ENCODE measurements at places on chromosomes 6 and 20.

- no peak for DNase-seq
Observed at GRCh38 chr6:137570393-137570792, 76.2 kb upstream of the OLIG3 start.

DNA sequence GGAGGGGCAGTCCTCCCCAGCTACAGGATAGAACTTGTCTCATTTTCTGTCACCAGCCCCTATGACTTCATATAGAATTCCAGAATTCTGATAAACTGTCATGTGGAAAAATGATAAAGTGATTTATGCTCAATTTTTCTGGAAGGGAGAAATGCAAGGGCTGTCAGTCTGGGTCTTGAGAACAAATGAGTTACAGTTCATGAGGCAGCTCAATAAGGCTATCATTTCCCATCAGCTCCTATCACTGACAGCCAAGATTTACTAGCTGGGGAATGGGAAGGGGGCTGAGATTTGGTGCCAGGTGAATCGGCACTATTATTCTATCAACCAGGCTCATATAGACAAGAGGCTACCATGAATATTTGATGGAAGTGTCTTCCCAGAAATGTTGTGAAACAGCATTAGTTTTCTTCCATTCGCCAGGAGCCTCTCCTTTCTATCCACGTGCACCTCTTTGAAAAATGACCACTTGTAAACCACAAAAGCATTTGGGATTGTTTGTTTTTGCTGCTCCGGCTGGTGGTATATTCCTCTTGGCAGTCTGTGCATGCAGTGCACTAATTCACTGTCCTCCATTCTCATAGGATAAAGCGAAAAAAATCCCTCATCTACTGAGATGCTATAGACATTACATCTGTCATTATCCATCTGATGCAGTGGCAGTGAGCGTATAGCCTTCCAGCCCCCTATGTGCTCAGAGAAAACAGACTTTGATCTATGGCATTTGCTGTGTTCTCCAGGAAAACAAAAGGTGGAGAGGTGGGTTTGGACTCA, 528.7 kb upstream of the RNF217 start:
- DNase-seq: no peak

DNA sequence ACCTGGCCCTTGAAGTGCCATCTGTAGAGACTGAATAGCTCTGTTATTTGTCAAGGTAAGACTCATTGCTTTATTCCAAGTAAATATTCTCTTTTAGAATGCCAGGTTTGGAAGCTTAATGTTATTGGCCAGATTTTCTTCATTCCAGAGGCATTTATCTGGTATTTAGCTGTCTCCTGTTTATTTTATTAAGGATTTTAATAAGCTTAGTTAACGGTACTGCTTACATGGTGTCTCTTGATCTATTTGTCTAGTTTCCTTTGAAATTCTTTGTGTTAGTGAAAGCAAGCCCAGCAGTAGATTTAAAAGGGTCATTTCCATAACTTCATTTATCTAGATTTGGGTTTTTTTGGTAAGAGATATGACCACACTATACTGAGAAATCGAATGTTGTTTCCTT, 7.7 kb downstream of the RALY start:
- DNase-seq: no peak

- DNase-seq: peak; percentile 12
Observed at GRCh38 chr20:14189794-14190402, 147.5 kb downstream of the FLRT3 start.

DNA sequence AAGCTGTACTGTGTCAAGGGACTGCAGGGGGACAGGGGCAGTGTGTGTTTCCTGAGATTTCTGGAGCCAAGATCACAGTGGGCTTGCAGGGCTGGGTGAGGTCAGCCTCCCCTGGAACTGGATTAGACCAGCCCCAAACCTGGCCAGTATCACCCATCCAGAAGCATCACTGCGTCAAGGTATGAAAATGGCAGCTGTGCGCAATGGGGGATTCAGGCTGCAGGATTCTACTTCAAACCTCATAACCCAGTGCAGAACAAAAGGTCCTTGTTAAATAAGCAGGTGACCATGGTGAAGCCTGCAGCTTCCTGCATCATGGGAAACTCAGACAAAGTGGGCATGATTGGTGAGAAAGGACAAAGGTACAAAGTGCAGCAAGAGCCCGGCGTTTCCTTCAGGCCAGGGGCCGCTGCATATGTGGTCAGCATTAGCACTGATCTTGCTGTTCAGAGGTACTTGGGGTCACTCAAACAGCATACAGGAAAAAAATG, 33.4 kb downstream of the TRAF3IP2 start:
- DNase-seq: no peak

GRCh38 chr20:40776466-40777457, 87.7 kb upstream of the MAFB start:
- no peak for DNase-seq

- DNase-seq: no peak
Observed at GRCh38 chr6:115971785-115972184, 88.9 kb downstream of the FRK start.

GRCh38 chr6:75852721-75853120, 103.7 kb downstream of the MYO6 start:
- no peak for DNase-seq

- no peak for DNase-seq
Observed at GRCh38 chr6:133715270-133715669, 173.6 kb upstream of the TCF21 start.

DNA sequence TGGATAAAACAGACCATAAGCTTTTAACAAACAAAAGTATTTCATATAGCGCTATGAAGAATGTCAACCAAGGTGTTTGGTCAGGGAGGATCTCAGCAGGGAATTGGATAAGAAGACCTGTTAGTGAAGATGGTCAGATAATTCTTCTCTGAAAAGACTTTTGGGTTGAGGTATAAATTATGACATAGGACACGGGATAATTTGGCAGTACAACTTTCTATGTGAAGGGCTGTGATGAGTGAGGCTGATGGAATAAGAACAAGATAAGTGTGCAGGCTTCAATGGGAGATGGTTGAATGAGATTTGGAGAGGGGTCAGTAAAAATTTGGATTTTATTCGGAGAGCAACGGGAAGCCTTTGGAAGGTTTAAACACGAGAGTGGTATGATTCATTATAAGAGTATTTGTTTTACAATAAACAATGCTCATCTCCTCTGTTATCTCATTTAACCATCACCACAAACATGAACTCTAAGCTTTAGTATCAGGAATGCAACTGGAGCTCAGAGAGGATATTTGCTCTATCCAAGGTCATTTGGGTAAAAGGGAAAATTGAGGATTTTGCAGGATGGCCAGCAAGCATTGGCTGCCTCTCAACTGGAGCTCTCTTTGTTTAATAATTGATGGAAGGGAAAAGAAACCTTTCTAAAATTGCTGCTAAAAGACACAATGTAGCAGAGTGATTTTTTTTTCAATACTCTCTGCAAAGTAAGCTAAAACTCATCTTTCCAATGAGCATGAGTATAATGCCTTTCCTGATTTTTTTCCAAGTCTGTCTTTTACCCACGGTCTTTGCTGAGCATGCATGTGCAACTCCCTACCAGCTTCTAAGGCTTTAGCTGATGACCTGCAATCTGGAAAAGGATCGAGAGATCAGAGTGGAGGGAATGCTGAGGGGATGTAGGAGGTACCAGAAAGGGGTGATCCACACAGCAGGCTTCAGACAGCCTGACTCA, 534.0 kb downstream of the CBLN4 start:
- no peak for DNase-seq

DNA sequence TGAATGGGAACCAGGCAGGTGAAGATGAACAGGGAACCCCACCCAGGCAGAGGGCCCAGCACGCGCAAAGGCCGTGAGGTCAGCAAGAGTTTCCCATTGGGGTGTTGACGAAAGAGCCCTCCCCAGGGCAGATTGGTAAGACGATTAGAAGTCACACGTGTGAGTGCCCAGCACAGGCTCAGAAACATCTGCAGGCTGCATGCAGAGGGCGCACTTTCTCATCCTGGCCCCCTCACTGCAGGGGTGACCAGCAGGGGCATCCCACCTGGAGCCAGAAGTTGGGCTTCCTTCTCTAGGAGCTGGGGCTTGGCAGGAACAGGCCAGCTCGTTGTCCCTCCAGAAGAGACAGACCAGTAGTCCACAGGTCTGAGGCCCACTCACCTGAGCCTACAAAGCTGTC, 38.4 kb downstream of the VSTM2L start:
- peak; percentile 32 for DNase-seq

DNA sequence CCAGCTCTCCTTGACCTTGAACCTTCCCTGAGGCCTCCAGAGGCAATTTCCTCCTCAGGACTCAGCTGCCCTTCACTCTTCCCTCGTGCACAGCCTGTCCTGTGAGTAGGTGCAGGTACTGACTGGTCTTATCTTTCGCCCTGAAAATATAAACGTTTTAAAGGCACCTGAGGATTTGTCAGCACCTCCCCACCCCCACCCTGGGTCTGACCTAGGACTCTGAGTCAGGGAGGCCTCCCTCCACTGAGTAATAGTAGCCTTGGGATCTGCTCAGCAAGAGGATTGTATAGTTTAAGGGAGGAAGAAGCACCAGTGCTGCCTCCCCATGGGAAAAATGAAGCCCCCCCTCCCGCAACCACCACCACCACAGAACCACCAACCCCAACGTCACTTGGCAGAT, 54.6 kb downstream of the PPARD start:
- no peak for DNase-seq

GRCh38 chr20:10553326-10553984, 118.3 kb downstream of the SLX4IP start:
- DNase-seq: peak; percentile 54

DNA sequence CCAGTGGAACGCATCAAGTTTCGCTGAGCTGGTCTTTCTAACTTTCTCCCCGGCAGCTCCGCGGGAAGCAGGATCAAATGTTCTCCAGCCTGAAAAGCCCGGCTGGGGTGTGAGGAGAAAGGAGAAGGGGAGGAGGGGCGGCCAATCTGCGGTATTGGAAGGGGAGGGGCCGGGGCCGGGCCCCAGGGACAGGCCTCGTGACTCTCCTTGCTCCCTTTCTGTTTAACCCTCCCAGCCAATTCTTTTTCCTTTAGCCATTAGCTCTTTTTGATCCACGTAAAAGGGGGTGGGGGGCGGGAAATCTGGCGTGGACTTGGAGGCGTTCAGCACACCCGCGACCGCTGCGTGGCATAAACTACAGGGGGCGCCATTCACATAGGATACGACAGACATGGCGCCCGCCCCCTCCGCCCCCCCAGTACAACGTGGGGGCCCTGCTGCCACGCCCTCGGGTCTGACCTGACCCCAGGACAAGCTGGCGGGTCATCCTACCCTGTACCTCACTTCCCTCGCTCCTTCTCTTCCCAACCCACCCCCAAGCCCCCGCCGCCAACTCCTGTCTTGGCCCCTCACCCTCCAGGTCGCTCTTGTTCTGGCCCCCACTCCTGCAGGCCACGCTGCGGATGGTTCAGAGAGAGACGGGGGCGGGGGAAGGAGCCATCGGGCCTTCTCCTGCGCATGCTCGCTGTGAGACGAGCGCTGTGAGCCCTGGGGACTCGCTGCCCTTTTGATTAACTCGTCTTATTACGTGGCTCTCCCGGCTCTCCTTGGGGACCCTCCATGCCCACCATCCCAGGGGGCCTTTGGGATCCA, 7.8 kb upstream of the MDGA1 start:
- DNase-seq: peak; percentile 77

DNA sequence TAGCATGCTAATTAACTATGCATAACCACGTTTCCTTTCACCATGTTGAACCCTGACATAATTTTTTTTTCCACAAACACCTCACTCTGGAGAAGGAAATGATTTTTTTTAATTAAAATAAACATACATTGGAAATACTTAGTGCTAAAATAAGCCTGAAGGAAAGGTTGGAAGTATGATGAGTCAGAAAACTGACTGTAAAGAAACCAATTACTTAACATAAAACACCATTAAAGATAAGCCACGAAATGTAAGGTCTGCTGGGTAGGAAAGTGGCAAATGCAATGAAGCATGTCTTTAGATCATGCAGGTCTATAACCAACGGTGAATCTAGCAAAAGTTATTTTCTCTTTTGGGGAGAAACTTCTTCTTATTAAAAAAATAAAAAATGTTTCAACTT, 47.5 kb downstream of the OPRM1 start:
- DNase-seq: no peak

Measured in A549 (cell line).